Forelimb muscle (tissue), 1 donor: ENCODE measurements at places on chromosomes 7 and 10. TPM values are rescaled to one million over a fixed set of nuclear protein-coding genes. Genes with fewer than 3 reads are reported as not detected.

- no peak for DNase-seq
Observed at GRCh38 chr10:1328981-1329614, 272.9 kb downstream of the WDR37 start.

DNA sequence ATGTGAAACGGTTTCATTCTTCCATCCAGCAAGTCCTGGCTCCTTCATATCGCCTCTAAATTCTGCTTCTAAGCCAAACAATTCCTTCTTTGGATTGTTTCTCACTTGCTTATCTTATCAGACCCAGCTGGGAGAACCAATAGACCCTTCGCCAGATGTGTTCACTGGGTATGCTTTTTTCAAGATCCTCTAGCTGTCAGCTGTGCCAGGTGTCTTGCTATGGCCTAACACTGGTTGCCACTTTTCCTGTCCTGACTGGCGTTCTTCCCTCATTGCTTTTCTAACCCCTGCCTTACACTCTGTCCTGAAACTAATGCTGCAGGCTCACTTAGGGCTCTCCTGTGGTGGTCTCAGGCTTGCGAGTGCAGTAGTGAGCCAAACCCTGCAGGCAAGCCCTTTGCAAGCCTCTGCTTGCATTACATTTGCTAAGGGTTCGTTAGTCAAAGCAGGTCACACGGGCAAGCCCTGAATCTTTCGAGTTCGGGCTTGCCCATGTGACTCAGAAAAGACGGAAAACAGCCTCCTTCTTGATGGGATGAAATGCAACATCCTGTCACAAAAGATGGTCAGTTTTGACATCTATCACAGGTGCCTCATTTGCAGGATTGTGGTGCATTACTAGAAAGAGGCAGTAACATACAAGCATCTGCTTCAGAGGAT lies 92.8 kb downstream of the VWC2 start:
- no peak for DNase-seq

DNA sequence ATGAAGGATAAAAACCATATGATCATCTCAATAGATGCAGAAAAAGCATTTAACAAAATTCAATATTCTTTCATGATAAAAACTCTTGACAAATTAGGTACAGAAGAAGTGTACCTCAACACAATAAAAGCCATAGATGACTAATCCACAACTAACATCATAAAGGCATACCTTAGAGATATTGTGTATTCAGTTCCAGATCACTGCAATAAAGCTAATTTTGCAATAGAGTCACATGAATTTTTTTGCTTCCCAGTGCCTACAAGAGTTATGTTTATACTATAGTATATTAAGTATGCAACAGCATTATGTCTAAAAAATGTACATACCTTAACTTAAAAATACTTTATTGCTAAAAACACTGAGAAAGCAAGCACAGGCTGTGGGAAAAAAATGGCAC lies 18.9 kb upstream of the RNF32 start:
- DNase-seq: no peak

DNA sequence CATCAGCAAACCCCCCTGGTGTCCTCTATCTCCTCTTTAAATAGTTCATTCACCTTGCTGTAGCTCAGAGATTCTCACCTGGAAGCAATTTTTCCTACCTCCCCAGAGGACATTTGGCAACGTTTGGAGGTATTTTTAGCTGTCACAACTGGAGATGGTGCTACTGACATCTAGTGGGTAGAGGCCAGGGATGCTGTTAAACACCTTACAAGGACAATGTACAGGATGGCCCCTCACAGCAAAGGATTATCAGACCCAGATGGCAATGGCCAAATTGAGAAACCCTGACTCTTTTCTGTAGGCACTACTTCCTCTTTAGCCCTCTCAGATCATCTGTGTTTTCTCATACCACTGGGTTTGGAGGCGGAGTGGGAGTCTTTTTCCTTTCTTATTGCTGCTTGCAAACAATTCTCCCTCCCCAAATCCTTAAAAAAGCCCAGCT lies 13.2 kb upstream of the TRA2A start:
- DNase-seq: peak; percentile 2

GRCh38 chr7:104973227-104973626 lies 40.8 kb upstream of the KMT2E start:
- DNase-seq: no peak

The LRRD1 gene
- polyA plus RNA-seq: 0.44 TPM

- no peak for DNase-seq
Observed at GRCh38 chr10:68092512-68092911, 16.8 kb upstream of the MYPN start.

The ATP6V1F gene
- polyA plus RNA-seq: 132 TPM

The FAM25G gene
- polyA plus RNA-seq: not detected

GRCh38 chr7:110922906-110923305 lies 168.0 kb upstream of the LRRN3 start:
- no peak for DNase-seq

DNA sequence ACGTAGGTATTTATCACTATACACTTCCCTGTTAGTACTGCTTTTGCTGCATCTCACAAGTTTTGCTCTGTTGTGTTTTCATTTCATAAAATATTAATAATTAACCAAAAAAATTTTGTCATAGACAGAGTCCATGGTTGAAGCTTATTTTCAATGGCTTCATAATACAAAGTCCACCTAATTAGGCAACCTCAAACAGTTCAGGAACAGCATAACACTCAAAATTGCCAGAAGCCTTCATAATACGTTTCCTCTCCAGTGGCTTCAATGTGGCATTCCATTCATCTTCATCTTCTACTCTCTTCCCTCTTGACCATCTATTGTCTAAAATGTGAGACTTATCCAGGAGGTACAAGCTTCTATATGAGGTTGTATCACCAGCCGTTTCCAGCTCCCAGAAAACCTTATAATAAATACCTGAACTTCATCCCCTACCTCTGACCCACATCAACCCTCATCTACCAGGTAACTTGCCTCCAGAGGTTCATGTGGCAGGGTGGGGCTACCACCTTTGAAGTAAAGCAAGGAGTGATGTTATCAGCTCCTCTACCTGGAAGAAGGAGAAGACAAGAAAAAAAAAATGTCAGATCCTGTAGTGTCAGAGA lies 337.3 kb downstream of the MALRD1 start:
- no peak for DNase-seq

The AGR2 gene
- polyA plus RNA-seq: 14.2 TPM

The CWF19L1 gene
- 21.6 TPM for polyA plus RNA-seq

DNA sequence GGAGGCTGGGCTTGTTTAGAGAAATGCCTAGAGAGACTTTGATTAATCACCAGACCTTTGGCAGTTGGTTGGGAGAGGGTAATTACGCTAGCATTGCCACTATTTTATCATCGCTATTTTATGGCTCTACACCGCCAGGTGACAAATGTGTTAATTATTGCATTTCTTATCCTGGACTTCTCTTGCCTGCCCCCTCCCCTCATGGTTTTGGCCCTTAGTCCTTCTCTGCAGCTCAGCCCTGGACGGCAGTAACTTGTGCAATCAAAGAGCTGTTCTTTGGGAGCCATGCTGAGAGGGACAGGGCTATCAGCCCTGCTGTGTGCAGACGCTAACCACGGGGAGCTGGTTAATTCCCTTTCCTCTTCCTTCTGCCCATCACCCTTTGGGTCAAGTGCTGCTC lies 585.0 kb downstream of the AUTS2 start:
- DNase-seq: no peak

- DNase-seq: no peak
Observed at GRCh38 chr7:141585592-141586510, 34.6 kb downstream of the AGK start.

DNA sequence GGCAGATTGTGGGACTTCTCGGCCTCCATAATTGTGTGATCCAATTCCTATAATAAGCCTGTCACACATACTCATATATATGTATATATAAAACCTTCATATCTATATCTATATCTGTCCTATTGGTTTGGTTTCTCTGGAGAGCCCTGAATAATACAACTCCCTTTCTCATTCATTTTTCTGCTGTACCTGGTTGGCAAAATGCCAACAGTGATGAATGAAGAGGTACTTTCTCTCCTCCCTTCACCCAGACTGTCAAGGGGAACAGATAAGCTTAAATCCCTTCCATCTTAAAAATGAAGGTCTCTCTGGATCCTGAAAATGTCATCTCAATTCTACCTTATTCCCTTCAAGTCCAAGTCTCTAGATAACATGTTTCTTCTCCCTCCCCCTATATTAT lies 60.3 kb upstream of the FOXP2 start:
- DNase-seq: no peak

DNA sequence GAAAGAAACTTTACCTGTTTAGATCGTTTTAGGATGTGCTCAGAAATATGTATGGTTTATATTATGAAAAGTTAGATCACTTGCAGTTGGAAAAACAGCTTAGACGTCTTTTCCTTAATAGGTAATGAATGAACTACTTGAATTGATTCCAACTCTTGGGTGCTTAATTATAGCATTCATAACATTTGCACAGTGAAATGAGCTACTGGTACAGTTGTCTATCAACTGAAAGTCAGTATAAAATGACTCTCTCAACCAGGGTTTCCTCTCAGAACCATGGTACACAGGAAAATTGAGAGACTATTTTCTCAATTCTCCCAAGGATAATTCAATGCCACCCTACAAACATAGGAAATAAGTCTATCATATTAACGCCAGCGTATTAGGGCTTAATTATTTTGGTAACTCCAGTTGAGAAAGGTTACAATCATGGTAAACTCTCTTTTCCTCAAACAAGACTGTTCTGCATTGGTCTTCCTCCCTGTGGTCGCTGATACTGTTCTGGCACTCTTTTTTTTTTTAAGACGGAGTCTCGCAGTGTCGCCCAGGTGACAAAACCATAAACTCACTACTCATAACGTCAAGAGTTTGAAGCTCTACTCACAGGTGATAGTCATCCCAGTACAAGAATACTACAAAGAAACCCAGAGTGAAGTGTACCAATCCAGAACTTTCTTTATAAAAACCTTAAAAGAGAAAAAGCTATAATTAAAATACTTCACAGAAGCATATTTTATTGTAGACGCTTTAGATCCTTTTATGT lies 2.0 kb downstream of the ANLN start:
- DNase-seq: no peak

- no peak for DNase-seq
Observed at GRCh38 chr7:4634166-4634565, 47.9 kb upstream of the FOXK1 start.

The TLX1 gene
- not detected for polyA plus RNA-seq

DNA sequence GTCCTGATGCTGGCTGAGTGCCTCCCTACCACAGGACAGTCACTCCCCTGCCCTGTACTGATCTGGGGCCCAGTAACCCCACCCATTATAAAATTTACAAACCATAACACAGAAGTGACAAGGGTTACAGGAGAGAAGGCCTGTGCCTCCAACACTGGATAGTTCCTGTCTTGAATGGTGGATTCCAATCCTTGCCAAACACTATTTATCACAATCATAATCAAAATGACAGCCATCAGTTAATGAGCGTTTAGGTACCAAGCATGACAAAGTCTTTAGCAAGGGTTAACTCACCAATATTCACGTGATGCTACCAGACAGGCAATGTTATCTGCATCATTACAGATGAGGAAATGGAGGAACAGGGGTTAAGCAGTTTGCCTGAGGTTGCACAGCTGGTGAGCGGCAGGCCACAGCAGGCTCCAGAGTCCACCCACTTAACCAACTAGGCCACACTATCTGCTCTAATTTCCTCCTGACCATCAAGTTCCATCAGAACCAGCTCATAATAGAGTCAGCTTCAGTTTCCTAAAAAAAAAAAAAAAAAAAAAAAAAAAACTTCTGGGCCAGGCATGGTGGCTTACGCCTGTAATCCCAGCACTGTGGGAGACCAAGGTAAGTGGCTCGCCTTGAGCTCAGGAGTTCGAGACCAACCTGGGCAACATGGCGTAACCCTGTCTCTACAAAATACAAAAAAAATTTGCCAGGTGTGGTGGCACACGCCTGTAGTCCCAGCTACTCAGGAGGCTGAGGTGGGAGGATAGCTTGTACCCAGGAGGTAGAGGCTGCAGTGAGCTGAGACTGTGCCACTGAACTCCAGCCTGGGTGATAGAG lies 14.2 kb downstream of the PDLIM1 start:
- DNase-seq: no peak

DNA sequence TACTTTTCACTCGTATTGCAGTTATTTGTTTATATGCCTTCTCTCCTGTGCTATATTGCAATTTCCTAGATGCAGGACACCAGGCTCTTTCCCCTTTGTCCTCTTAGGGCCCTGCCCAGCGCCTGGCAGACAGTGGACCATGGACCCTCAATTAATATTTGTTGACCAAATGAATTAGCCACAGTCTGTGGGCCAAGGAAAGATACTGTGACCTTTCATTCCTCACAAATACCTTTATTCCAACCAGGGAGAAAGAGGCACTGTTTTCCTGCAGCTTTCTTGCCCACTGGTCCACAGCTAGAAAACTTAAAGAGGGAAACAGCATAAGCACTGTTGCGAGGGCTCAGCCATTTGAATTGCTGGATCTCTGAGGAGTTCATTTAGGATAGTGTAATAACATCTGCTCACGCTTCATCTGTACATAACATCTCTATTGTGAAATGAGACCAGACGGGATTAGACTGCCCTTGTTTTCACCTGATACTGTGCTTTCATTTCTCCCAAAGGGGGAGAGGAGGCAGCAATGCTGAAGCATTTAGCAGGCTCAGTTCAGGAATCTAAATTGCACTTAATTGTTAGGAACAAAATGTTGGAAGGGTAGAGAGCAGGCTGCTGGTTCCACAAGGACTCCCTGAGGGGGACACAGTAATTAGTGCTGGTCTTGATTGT lies 46.7 kb downstream of the TNS3 start:
- DNase-seq: no peak

The ACADSB gene
- 12.7 TPM for polyA plus RNA-seq

- no peak for DNase-seq
Observed at GRCh38 chr7:1580422-1581030, 10.7 kb upstream of the PSMG3 start.
